ENCODE measurements at places on chromosomes 16 and 17.

GRCh38 chr16:81518439-81518757 is 73.8 kb downstream of the CMIP start:
- DNase-seq: no peak

- DNase-seq: peak; percentile 30
These were observed 3.1 kb downstream of the CDC6 start for GRCh38 chr17:40290629-40291280.

DNA sequence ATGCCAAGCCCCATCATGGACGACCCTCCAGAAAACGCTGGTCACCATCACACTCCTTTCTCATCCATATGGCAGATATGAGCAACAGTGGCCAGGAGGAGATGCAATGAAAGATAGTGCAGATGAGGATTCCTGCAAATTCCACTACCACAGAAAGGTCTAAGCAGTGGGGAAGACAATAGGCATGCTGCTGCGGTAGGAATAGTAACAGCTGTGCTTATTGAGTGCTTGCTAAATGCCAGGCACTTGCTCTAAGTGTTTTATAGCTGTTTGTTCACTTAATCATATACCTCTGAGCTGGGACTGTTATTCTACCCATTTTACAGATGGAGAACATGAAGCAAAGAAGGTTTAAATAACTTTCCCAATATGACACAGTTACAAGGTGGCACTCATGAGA is 46.6 kb upstream of the AKAP1 start:
- DNase-seq: no peak

- DNase-seq: no peak
These were observed 1.2 kb upstream of the OGFOD3 start for GRCh38 chr17:82419540-82419939.

DNA sequence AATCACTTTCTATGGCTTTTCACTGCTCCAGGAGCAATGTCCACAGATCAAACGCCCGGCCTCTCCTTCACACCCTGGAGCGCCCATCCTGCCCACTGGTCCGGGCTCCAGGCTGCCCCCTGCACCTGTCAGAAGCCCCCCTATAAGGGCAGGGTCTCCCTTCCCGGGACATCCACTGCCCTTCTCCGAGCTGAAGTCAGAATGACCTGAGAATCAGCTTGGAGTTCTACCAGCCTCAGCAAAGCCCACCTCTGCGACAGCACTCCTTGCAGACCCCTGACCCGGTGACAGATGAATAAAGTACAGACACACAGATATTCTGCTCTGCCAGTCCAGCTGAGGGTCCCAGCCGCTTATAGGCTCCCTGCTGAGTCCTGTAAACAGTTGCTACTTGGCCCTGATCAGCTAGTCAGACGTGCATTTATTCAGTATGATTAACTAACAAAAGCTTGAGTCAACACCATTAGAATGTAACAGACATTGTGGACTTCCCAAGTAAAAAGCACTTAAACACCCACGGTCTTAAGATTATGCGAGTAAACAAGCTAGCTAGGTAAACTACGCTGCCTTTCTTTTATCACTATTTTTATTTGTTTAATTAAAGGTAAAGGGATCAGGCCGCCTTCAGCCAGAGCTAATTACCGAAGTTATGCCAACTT is 4.8 kb downstream of the SLC7A5 start:
- DNase-seq: no peak

DNA sequence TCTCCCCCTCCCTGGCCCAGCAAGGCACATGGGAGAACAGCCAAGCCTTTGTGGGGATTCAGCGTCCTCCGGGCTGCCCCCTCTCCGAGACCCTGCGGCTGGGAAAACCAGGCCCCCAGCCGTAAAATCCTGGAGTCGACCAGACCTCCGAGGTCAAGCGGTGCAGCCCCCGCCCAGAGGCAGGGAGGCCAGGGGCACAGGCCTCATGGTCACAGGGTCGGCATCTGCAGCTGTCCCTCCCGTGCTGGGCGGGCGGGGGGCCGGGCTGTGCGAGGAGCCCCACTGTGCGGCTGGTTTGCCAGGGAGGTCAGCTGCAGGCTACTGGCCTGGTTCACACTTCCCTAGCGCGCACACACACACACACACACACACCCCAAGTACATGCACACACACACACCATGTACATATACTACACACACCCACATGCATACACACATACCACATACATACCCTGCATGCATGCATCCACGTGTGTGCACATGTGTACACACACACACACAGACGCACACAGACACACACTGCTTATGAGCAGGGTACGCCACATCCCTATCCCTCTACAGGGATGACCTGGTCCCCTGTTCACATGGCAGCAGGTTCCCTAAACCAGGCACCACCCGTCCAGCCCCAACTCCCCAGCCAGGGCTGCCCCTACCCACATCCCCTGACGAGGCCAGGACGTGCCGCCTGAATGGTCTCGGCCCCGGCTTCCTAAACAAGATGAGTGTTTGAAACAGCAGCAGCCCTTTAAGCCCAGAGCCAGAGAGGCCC is 108.9 kb upstream of the CIBAR2 start:
- DNase-seq: no peak

- no peak for DNase-seq
These were observed 246.7 kb downstream of the FTO start for GRCh38 chr16:53950677-53951076.

DNA sequence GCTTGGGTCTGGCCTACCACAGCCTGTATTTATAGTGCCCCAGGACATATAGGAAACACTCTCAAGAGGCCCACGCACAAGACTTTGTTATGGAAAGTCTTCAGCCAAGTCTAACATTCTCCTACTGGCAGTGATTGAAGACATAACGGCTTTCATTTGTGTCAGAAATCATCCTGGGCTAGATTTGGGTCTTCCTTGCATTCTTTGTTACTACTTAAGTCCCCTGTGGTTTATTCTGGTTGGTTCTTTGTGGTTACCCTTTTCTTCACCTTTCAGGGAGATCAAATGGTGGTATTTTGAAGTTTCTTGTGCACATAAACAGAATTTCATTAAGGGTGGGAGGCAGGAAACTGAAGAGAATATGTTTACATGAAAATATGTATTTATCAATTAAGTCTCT is 37.7 kb downstream of the REXO5 start:
- no peak for DNase-seq

- DNase-seq: no peak
These were observed 33.5 kb upstream of the ETV4 start for GRCh38 chr17:43579566-43580140.

DNA sequence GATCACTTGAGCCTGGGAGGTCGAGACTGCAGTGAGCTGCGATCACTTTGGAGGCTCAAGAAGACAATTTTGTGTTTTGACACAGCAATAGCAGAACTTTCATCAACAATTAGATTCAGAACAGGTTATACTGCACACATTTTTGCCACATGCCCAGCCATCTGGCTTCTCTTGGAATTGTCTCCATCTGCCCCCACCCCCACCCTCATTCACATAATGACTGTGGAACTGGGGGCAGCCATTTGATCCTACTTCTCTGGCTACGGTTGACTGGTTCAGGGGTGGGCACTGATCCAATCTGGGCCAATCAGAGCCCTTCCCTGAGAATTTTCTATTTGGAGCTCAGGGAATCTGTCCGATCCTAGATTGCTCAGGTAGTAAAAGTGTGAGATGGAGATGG is 14.0 kb downstream of the TMEM92 start:
- DNase-seq: no peak

DNA sequence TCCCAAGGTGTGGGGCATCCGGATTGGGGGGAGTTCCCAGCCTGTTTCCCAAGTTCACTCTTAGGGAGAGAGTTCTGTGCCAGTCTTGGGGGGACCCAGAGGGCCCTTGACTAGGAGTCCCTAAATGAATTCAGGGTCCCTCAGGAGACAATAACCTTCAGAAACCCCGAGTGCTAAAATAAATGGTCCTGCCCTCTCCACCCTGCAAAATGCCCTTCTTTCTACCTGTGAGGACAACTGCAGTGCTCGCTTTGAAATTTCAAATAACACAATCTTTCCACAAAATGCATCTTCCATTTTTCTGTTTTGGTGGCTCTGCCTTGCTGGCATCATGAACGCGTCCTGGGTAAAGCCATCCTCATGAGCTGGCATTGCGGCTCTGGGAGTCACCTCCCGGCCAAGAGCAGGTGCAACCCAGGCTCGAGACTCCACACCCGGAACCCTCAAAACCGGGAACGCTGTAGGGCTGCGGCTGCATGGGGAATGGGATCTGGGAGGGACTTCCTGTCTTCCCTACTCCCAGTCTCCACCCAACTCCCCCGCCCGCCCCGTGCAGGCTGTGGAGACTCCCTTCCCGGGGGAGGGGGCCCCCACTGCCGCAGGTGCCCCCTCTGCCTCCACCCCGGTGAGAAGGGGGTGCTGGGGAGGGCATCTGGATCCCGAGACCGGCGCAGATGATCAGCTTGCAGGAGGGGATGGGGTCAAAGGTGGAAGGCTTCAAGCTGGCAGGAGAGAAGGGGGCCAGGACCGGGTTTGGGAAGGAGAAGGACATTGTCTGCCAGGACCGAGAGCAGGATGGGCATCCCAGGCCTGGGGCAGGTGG is at the start of gene ZNF205:
Gene ZNF205, plus strand, starts transcription at position 529 of the 823 bp plus-strand sequence. CDS start 845 bp downstream, outside the sequence.
- DNase-seq: no peak

GRCh38 chr17:27540318-27541101 is 84.3 kb downstream of the KSR1 start:
- no peak for DNase-seq

- no peak for DNase-seq
These were observed 4.6 kb downstream of the PPM1E start for GRCh38 chr17:58760248-58760647.

GRCh38 chr17:44221862-44222111 is 2.3 kb upstream of the UBTF start:
- no peak for DNase-seq

- DNase-seq: no peak
These were observed 77.1 kb downstream of the PRKCA start for GRCh38 chr17:66379544-66379943.

GRCh38 chr17:31585280-31585630 is 193.8 kb downstream of the RAB11FIP4 start:
- no peak for DNase-seq

DNA sequence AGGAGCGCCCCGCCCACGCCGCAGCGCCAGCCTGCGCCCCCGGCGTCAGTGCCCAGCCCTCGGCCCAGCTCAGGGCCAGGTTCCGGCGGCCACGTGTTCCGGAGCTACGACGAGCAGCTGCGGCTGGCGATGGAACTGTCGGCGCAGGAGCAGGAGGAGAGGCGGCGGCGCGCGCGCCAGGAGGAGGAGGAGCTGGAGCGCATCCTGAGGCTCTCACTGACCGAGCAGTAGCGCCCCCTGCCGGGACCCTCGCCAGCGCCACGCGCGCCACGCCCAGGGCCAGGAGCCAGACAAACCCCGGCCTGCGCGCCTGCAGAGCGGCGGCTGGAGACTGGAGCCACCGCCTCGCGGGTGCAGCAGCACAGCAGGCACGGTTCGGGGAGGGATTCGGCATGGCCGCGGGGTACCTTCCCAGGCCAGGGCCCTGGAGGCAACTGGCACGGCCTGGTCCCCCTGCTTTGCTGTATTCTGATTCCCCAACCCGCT is 9.3 kb downstream of the CORO6 start:
- peak; percentile 90 for DNase-seq

GRCh38 chr17:44310188-44310587 is 1.8 kb downstream of the RUNDC3A start:
- DNase-seq: no peak

GRCh38 chr16:65318138-65318537 is 196.3 kb upstream of the CDH11 start:
- no peak for DNase-seq

DNA sequence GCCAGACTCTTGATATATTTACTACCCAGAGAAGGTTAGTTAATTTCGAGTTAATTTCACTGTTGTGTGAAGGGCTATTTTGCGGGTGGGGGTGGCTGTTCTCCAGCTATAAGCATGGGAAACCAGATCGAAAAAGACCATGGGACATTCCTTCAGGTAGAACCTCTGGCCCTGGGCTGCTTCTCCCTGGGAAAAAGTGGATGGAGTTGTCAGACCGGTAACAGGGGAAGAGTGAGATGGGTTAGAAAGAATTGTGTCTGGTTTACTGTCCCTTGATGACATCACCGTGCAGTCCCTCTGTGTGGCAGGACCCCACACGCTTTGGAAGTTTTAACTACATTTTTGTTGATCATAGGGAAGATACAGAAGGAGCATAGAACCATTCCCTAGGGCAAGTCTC is 296.3 kb downstream of the RBFOX1 start:
- no peak for DNase-seq

DNA sequence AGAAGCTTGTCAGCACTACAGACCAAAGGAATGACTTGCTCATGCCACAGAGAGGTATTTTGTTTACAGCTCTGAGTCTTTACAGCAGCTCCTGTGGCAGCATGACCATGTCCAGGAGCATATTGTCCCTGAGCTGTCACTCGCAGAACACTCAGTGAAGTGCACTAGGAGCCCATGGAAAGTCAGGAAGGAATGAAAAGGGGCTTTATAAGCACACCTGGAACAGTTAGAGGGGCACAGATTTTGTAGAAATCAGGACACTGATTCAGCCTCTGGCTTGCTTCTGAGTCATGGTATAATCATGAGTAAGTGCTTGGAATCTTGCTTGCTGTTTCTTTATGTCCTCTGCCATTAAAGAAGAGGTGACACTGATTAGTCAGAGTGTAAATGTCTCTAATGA is 41.0 kb downstream of the TADA2A start:
- no peak for DNase-seq

DNA sequence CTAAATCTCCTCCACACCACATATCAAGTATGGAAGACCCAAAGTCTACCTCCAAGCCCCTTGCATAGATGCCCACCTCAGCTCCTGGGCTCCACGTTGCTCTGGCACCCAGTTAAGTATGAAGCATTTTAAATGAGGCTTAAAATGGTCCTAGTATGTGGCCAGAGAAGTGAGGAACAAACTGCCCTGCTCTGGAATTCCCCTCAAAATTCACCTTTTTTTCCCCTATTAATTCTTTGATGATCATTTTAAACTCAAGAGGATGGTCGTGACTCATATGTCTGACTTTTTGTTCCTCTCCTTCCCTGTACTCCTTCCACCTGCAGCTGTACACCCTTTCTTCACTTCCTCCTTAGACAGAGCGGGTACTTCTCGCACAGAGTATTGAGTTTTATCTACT is 234.5 kb upstream of the MYOCD start:
- DNase-seq: no peak

GRCh38 chr17:49875685-49876084 is 27.8 kb upstream of the TAC4 start:
- no peak for DNase-seq

All from CD4-positive, alpha-beta T cell treated with Interleukin-6 at 100 ng/mL for 8 hours (primary cell).